ENCODE measurements at places on chromosomes 7 and 10. TPM values are rescaled to one million over a fixed set of nuclear protein-coding genes. Genes with fewer than 3 reads are reported as not detected.

NAMPT gene
- 17.3 TPM for total RNA-seq

MARCHF5 gene
- 7.8 TPM for total RNA-seq

TFPI2 gene
- 3.9 TPM for total RNA-seq

NUTM2E gene
- total RNA-seq, result 0.35 TPM

LAMB4 gene
- total RNA-seq, result 0.13 TPM

IL6 gene
- total RNA-seq, result 0.44 TPM

CLDN15 gene
- 4.3 TPM for total RNA-seq

ZNF518A gene
- 25.8 TPM for total RNA-seq

PGAM1 gene
- total RNA-seq, result 102 TPM

FBXL13 gene
- 0.71 TPM for total RNA-seq

CPED1 gene
- total RNA-seq, result 26.6 TPM

PTER gene
- 7.3 TPM for total RNA-seq

INMT gene
- total RNA-seq, result 15.7 TPM
